ENCODE measurements at places on chromosomes 16 and 17.

DNA sequence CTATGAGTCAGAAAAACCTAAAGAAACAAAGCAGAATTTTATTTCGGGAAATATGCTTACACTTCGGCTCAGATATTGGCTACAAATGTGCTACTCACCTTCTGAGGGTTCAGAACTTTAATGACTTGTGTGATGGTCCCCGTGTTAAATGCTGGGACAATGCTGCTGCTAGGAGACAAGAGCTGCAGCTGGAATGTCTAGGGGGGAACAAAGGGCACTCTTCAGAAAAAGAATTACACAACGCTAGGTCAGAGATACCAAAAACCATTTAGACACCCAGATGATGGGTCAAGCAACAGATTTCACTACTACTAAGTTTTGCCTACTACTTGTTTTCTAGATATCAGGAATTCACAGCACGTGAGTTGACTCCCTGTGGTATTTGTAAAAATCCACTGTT, 10.0 kb upstream of the PHLPP2 start:
- no peak for DNase-seq

GRCh38 chr16:28982949-28983348, 1.9 kb upstream of the LAT start:
- no peak for DNase-seq

GRCh38 chr17:33730131-33730530, 437.0 kb upstream of the ASIC2 start:
- no peak for DNase-seq

DNA sequence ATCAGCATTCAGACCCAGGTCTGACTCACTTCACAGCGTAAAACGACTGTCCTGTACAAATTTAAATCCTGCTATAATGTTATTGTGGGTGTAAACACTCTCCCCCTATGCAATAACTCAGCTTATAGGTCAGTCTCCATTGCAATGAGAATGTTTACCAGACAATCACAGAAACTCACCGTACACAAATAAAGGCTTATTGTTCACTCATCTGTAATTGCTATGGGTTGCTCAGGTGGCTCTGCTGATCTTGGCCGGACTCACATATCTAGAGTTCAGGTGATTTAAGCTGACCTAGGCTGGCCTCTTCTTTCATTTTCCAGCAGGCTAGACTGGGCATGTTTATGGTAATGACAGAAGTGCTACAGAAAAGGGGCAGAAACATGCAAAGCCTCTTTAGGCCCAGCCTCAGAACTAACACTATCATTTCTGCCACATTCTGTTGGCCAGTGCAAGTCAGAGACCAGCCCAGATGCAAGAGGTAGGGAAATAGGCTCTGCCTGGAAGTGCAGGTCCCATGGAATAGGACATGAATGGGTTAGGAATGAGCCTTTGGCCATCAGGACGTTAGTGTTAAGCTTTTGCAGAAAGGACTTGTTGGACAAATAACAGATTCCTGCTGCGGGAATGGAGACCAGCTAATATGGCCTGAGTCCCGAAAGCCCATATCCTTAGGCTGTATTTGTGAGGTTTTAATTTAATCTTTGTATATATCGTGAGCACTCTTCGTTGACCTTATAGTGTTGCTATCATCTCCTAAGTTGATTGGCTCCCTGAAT, 44.0 kb downstream of the HLF start:
- no peak for DNase-seq

GRCh38 chr16:80066805-80067580, 466.5 kb upstream of the MAF start:
- no peak for DNase-seq

DNA sequence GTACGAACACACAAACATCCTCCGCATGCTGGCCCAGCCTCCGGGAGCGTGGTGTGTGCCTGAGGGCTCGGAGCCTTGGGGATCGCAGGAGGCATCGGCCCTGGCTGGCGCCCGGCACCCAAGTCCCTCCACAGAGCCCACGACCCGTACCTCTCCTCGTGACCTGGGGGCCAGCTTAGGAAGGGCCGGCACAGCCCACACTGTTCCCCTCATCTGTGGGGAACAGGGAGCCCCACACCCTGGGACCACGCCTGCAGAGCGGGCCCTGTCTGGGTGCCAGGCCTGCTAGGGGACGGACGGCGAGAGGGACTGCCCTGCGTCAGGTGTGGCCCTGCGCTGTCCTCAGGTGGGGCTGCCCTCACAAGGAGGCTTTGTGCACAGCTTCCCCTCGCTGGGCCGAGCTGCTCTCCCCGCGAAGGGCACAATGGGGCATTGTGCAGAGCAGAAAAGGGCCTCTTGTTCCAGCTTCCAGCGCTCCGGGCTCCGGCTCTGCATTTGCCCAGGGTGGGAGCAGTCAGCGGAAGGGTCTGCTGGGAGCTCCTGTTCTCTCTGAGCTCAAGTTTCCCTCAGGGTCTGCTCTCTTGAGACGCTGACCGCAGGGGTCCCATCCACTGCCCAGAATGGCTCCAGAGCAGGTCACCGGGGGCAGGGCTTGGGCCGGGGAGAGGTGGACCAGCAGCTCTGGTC, 1.7 kb upstream of the LMF1 start:
- no peak for DNase-seq

DNA sequence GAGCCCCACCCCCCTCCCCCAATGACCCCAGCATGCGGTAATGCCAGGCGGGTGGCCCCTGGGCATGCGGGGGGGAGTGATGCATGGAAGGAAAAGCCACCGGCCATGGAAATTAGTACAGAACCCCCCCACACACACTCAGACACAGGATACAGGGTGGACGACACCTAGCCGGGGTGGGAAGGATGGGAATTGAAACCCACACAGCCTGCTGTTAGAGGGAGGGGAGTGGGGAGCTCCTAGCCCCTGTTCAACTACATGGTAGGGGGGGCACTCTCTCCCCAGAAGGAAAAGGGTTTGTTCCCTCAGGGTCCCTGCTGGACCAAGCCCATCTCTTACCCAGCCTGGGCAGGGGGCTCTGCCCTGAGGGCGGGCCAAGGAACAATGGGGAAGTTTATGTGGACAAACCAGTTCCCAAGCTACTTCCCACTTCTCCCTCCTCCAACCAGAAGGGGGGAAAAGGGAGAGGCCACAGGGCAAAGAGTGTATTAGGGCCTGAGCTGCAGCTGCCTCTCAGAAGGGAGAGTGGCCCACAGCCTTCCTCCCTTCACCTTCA, 5.2 kb downstream of the TMUB2 start:
- no peak for DNase-seq

DNA sequence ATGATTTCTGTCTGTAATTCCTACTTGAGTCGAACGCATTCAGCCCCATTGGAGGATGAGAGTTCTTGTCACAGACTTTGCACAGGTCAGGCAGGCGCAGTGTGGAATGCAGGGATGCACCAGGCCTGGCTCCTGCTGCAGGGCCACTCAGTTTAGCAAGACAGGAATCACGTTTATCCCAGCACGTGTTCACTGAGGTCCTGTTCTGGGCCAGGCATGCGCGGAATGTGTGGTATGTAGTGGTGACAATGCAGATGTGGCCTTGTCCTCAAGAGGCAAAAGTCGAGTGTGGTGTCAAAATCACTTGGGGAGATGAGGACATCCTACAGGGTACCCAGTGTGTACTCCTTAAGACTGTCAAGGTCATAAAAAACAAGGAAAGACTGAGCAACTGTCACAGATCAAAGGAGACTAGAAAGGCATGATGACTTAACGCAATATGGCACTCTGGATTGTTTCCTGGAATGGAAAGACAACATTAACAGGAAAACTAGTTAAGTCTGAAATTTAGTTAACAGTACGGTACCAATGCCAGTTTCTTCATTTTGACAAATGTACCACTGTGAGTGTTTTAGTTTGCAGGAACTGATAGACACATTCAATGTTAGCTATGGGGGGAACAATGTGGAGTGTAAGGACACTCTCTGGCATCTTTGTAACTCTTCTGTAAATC, 121.5 kb upstream of the ADAMTS18 start:
- DNase-seq: no peak

- DNase-seq: peak; percentile 99
These were observed 2.4 kb upstream of the ACSF2 start for GRCh38 chr17:50423553-50424159.

GRCh38 chr16:49672753-49673152, 183.2 kb downstream of the ZNF423 start:
- DNase-seq: no peak

- DNase-seq: no peak
These were observed 8.0 kb upstream of the KATNB1 start for GRCh38 chr16:57727610-57728009.

GRCh38 chr17:27353461-27354050, 59.6 kb downstream of the WSB1 start:
- peak; percentile 94 for DNase-seq

DNA sequence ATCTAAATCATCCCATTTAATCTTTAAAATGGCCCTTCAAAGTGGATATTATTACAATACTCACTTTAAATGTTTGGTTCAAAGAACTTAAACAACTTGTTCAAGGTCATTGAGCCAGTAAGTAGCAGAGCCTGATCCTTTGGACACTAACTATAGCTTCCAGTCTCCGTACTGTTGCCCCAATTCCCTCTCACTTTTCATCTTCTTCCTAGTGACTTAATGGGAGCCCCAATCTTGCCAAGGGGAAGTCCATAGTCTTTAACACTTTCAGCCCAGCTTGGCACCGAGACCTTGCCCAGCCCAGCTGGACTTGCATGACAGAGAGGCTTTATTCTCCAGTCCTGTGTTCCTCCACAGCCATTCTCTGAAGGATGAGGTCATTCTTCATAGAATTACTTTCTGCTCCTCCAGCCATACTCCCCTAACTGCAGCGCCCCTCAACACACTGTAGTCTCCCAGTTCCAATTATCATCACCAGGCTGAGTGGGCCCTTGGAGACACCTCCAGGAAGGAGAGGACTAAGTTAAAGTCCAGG, 49.2 kb upstream of the NLK start:
- no peak for DNase-seq

DNA sequence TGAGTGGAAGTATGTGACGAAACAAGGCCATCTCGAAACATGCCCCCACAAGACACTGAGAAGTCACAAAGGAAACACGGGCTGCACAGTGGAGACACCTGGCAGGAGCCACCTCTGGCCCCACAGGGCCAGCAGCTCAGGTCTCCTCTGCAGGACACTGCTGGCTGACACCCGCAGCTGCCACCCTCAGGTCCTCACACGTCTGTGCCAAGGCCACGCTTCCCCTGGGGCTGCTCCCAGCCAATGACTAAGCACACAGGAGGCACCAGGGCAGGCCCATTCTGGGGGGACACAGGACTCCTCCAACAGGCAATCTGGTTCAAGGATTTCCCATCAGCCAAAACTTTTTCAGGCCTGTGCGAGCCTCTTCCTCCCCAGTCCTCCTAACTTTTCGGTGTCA, 36.4 kb downstream of the MBTPS1 start:
- DNase-seq: no peak

DNA sequence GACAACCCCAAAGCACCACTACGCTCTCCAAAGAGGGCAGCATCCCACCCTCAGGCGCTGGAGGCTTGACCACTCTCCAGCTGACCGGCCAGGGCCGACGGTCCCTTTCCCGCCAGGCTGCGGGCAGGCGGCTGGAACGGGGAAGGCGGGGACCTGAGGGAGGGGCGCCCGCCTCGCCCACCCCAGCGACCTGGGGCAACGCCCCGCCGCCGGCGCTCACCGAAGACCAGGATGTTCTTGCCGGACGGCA, 431 bp downstream of the DYNC1LI2 start:
- no peak for DNase-seq

GRCh38 chr17:44273607-44274006, 5.7 kb upstream of the SLC4A1 start:
- no peak for DNase-seq

GRCh38 chr16:79658301-79659033, 57.9 kb upstream of the MAF start:
- peak; percentile 74 for DNase-seq

- DNase-seq: no peak
These were observed 44.0 kb upstream of the CAPN15 start for GRCh38 chr16:483341-484075.

GRCh38 chr17:77125432-77125901, 15.3 kb upstream of the SEC14L1 start:
- DNase-seq: peak; percentile 98

DNA sequence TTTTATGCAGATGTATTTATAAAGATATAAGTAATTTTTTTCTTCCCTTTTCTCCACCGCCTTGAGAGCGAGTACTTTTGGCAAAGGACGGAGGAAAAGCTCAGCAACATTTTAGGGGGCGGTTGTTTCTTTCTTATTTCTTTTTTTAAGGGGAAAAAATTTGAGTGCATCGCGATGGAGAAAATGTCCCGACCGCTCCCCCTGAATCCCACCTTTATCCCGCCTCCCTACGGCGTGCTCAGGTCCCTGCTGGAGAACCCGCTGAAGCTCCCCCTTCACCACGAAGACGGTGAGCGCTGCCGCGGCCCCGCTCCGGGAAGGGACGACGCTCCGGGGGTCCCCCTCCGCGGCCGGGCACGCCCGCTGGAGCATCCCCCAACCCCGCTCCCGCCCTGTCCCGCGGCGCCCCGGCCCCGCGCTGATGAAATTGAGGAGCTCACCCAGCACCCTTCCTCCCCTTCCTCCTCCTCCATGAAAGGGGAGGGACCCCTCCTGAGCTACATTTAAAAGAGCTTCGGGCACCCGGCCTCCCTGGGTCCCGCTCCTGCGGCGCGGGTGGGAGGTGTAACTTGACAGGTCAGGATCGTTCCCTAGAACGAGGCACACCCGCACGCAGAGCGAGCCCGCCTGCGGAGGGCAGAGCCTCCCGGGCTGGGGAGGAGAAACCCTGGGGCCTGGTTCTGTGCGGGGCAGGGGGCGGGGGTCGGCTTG, 706 bp downstream of the HLF start:
- DNase-seq: no peak

DNA sequence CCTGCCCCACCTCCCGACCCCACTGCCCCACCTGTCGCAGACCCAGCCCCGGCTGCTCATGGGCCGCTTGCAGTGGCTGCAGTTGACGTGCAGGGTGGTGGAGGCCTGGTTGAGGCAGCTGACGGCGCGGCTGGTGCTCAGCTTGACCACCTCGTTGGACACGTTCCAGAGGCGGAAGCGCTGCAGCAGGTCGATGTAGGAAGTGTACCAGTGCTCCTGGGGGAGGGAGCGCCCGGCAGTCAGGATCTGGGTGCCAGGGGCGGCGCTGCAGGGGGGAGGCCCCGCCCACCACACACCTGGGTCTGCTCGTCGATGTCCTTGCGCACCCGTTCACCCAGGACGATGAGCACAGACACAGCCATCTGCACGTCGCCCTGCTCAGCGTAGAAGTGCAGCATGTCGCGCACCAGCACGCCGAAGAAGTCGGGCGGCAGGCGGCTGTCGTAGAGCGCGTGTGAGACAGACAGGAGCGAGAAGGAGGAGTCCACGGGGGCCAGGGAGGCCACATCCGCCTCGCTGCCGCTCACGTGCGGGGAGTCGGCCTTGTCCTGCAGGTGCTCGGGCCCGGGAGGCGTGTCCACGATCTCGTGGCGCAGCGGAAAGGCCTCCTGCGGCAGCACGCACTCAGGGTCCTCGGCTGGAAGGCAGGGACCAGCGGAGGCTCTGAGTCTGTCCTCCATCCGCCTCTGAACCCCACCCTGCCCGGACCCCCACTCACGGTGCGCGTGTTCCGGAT, 995 bp upstream of the JMJD8 start:
- DNase-seq: no peak
